ENCODE measurements at places on chromosomes 6 and 20. TPM values are rescaled to one million over a fixed set of nuclear protein-coding genes. Genes with fewer than 3 reads are reported as not detected.

The NEDD9 gene
- total RNA-seq, result 10.3 TPM

The CAP2 gene
- total RNA-seq, result 71.8 TPM

The CST5 gene
- not detected for total RNA-seq

GRCh38 chr6:18237167-18237566 lies 27.2 kb downstream of the DEK start:
- DNase-seq, result no peak

DNA sequence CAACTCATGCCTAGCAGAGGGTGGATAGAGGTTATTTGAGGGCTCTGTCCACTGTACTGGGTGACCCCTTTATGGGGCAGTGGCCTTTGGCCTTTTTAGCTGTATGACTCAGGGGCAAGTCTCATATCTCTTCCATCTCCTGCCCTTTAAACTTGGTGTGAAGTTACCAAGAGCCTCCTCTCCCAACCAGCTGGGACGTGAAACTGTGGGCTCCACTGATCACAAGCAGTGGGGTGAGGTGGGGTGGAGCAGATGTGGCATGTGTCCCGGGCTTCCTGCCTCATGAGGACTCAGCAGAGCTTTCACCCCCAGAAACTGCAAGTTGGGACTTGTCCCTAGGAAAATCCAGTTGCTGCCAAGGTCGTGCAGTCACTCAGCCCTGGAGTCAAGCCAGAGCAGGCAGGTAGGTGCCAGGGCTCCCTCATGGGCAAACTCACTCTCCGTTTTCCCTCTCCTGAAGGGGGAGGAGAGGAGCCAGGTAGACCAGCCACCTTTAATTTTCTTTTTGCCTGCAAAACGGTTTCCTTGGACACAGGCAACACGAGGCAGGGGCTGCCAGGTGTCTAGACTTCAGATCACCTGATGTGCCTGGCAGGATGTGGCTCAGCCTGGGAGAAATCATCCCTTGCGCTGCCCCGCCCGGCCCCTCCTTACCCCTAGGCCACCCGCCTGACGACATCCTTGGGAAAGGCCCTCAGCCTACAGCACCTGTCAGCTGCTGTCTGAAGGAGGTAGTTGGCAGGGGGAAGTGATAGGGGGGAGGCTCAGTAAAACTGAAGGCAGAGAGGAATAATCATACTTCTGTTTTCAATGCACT lies 4.0 kb downstream of the CDKN1A start:
- DNase-seq, result no peak

GRCh38 chr6:85463621-85464259 lies 13.9 kb downstream of the NT5E start:
- no peak for DNase-seq

DNA sequence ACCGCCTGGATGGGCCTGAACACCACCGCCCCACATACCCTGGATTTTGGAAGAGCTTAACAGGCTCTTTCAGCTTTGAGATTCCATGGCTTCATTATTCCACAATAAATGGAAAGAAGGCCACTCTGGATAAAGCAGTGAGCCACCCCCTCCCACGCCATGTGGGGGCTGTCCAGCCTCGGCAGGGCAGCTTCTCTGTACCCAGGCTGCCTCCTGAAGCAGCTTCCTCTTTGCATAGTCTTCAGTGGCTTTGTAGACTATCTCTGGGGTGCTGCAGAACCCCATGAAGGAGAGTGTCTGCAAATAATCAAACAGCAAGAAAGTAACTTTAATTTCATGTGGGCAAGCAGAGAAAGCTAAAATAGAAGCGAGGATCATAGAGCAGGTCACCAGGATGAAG lies 96.6 kb upstream of the NXT1 start:
- DNase-seq, result peak; percentile 36

- no peak for DNase-seq
Observed at GRCh38 chr20:49584418-49585382, 16.8 kb upstream of the PTGIS start.

Data from osteocyte (in vitro differentiated cells).